ENCODE measurements at places on chromosomes 3 and 15.

DNA sequence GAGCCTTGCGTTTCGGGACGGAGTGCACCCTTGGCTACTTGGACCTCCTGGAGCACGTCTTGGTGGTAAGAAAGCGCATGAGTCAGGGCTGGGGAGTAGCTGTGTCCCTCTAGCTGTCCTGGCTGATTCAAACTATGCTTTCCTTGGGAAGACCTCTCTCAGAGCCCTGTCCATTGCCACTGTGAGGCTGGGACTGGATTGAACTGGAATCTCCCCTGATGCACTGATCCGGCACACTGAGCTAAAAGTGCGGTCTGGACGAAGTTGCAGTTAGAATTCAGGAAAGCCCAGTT lies 232.6 kb upstream of the TPM1 start:
- no peak for DNase-seq

- peak; percentile 95 for DNase-seq
These were observed 31.7 kb upstream of the IP6K2 start for GRCh38 chr3:48748754-48749153.

DNA sequence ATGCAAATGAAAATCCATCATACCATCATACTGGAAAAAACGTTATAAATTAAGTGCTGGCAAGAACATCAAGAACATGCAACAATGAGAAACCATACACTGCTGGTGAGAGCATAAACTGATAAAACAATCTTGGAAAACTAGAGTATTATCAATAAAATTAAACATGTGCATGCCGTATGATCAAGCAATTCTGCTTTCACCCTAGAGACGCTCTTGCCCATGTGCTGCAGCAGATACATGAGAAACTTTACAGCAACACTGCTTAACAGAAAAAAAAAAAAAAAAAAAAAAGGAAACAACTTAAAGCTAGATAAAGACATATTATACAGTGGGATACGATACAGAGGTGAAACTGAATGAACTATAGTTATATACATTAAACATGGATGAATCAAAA lies 21.8 kb downstream of the SPG11 start:
- no peak for DNase-seq

DNA sequence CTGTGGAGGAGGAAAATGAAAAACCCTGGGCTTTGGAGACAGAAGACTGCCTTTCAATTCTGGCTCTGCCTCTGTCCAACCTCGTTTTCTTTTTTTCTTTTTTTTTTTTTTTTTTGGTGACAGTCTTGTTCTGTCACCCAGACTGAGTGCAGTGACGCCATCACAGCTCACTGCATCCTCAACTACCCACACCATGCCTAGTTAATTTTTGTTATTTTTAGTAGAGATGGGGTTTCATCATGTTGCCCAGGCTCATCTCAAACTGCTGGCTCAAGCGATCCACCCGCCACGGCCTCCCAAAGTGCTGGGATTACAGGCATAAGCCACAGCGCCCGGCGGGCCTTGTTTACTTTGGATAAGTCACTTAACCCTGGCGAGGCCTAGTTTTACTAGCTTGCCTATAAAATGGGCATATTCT lies 66.3 kb upstream of the SLC25A26 start:
- no peak for DNase-seq

DNA sequence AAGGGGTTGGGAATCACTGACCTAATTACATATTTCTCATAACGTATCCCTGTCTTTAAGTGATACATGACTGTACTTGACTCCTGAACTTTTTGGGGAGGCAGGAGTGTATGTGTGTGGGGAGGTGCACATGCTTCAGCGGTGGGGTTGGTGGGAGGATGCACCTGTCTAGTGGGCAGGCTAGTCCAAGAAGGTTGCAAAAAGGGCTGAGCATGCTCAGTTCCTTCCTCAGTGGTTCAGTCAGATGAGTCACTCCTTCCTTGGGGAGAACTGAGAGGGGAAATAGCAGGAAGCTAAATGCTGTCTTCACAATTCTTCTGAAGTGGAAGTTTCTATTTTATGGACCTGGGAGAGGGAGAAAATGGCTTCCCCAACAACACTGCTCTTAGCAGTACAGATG lies 24.6 kb upstream of the AP4E1 start:
- DNase-seq, result peak; percentile 79

GRCh38 chr15:72179950-72180581 lies 17.5 kb downstream of the GRAMD2A start:
- no peak for DNase-seq

All from suppressor macrophage treated with lipopolysaccharide for 4 hours (primary cell).